ENCODE measurements at places on chromosomes 7 and 10. TPM values are rescaled to one million over a fixed set of nuclear protein-coding genes. Genes with fewer than 3 reads are reported as not detected.

PTN gene
- total RNA-seq: 4.5 TPM

GBF1 gene
- 18.6 TPM for total RNA-seq

GDF10 gene
- total RNA-seq: not detected

CNPY1 gene
- not detected for total RNA-seq

SEMA4G gene
- total RNA-seq: 0.83 TPM

SLC26A5 gene
- total RNA-seq: not detected

TDRD1 gene
- not detected for total RNA-seq

MRLN gene
- total RNA-seq: not detected

SPRN gene
- total RNA-seq: not detected

ANXA8 gene
- total RNA-seq: 172 TPM

LSM5 gene
- 104 TPM for total RNA-seq

NACAD gene
- total RNA-seq: 0.24 TPM

CYP3A4 gene
- total RNA-seq: not detected

VSIR gene
- 59.3 TPM for total RNA-seq

HOXA4 gene
- not detected for total RNA-seq

GPR15LG gene
- total RNA-seq: not detected

KCP gene
- total RNA-seq: 9.9 TPM

THNSL1 gene
- total RNA-seq: 5.6 TPM

SCRN1 gene
- 94.4 TPM for total RNA-seq

CALCR gene
- not detected for total RNA-seq

TWIST1 gene
- total RNA-seq: 1.0 TPM

MBL2 gene
- total RNA-seq: not detected

All from PC-9 (cell line).